ENCODE measurements at places on chromosomes 12 and 14.

- no peak for DNase-seq
Measured at GRCh38 chr12:107645630-107646333, 39.8 kb upstream of the PWP1 start.

DNA sequence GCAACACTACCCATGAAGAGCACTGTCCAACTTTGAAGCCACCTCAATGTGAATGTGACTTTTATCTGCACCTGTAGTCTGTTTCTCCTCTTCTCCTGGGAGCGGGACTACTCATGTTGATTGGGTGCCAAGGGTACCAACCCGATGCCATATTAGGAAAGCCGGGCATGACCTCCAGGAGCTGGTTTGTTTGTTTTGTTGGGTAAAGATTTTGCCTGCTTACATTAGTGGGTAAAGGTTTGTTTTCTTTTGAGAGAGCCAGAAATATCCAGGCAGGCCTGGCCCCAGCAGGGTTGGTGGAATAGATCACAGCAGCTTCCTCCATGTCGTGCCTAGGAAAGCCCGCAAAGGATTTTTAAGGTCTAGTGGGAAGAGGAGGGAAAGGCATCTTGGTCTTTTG, 19.7 kb upstream of the ITPK1 start:
- DNase-seq: no peak

- DNase-seq: peak; percentile 95
Measured at GRCh38 chr12:6904280-6905276, at the start of gene LRRC23. Gene LRRC23 (plus strand): TSS chr12:6904822. CDS start chr12:6905634, 812 bp downstream.

GRCh38 chr14:93044556-93044955, 71.2 kb downstream of the ITPK1 start:
- no peak for DNase-seq

DNA sequence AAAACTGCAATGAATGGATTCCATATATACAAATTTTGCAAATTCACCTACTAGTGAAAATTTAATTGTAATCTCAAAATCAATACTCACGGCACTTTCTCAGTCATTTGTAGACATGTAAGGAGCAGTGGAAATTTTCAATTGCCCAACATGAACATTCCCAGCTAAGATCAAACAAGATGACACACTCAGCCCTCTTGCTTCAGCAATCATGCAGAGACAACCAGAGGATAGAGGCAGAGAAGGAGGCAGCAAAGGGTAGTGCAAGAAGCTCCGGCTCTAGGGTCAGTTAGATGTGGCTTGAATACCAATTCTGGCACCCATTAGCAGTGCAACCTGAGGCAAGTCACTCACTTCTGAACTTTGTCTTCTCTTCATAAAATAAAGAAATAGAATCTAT, 91.5 kb upstream of the SLC35F4 start:
- DNase-seq: no peak

DNA sequence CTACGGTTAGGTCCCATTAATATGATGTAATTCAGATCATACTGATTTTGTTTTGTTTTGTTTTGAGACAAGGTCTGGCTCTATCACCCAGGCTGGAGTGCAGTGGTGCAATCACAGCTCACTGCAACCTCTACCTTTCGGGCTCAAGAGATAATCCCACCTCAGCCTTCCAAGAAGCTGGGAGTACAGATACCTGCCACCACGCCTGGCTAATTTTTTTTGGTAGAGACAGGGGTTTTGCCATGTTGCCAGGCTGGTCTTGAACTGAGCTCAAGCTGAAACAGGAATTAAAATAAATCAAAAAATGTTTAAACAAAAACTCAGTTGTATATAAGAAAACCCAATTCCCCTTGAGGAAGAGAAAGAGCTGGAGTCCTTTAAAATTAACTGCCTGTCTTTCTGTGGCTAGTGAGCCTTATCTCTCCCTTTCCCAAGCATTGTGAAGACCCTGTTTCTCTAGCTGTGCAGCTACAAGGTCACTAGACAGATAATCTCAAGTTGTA, 17.7 kb upstream of the ANAPC7 start:
- no peak for DNase-seq

DNA sequence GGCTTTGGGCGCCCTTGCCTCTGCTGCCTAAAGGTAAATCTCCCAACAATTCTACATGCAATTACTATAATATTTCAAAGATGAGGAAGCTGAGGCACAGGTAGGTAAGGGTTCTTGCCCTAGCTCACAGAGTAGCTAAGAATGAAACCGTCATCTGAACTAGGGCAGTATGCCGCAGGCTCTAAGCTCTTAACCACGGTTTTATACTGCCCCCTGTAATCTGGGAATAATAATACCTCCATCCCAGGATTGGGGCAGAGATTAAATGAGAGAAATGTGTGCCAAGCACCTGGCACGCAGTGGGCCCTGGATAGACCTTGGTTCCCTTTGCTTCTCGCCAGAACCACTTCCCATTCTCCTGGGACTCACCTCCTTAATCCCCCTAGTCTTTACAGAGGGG, 1.5 kb upstream of the HRK start:
- DNase-seq: no peak

- no peak for DNase-seq
Measured at GRCh38 chr14:55125403-55125802, 3.6 kb upstream of the LGALS3 start.

GRCh38 chr14:103836976-103837725, 10.2 kb downstream of the PPP1R13B start:
- DNase-seq: no peak

GRCh38 chr12:54381136-54381535, 3.4 kb downstream of the ZNF385A start:
- no peak for DNase-seq

GRCh38 chr14:100488057-100488456, 99.2 kb downstream of the BEGAIN start:
- no peak for DNase-seq

DNA sequence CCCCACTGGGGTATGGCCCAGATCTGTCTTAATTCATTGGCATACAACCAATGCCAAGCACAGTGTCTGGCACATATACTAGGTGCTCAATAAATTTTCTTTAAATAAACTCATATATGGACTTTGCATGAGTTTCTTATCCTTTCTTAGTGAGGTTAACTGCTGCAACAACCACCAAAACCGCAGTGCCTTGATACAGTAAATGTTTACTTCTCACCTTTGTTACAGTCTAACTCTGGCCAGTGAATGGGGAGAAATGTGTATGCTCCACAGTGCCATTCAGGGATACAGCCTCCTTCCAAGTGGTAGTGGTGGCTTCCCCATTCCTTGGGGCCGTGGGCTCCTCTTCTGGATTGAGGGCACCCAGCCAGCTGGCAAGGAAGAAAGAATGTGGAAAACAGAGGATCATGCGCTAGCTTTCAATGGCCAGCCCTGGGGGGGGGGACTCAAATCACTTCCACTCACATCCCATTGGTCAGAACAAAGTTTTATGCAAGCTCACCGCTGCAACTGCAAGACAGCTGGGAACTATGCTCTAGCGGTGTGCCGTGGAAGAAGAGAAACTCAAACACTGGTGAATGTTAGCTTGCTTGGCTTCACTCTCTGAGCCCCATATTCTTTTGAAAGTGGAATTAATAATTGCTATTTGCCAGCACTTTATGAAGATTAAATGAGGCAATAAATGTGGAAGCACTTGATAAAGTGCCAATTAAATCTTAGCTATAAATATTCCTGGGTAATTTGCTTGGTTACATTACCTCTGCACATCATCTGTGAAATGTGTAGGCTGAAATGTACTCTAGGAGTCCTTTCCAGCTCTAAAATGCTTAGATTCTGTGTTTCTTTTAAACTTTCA, 51.0 kb upstream of the SOCS2 start:
- DNase-seq: no peak

DNA sequence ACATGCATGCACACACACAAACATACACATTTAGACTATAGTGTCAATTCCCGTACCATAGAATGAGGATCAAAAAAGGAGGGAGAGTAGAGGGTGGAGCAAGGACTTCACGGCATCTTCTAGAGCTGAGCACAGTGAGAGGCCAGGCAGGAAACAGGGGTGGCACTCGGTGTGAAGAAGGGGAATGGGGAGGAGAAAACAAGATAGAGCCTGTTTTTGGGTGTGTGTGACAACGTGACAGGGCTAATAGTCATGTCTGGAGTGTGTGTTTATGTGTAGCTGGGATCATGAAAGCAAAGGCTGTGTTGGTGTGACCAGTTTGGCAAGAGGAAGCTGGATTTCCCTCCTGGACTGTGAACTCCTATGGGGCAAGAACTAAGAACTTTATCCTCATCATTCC, 9.9 kb upstream of the ACVR1B start:
- no peak for DNase-seq

DNA sequence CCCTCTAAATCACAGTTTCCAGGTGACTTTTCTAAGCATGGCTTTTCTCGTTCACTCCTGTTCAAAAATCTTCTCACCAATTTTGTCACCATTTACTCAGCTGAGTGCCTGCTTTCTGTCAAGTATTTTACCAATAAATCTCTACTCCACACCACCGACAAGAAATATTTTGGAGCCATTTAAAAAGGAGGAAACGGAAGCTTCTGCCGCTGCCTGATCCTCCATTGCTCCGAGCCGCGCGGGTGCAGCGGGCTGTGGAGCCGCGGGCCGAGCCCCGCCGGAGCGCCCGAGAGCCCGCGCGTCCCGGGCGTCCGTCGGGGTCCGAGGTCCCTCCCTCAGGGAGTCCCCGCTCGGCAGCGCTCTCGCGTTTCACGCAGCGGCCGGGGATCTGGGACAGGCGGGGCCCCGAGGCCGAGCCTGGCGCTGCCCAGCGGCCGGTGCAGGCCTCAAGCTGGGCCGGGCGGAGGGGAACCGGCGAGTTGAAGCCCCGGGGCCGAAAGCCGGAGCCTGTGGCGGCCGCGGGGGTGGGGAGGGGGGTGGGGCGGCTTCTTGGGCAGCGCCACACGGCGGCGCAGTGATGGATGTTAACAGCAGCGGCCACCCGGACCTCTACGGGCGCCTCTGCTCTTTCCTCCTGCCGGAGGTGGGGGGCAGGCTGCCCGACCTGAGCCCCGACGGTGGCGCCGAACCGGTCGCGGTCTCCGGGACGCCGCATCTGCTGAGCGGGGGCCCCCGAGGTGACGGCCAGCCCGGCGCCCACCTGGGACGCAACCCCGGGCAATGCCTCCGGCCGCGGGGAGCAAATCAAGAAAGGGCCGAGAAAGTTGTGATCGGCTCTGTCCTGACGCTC, 1.1 kb upstream of the HEBP1 start:
- no peak for DNase-seq

DNA sequence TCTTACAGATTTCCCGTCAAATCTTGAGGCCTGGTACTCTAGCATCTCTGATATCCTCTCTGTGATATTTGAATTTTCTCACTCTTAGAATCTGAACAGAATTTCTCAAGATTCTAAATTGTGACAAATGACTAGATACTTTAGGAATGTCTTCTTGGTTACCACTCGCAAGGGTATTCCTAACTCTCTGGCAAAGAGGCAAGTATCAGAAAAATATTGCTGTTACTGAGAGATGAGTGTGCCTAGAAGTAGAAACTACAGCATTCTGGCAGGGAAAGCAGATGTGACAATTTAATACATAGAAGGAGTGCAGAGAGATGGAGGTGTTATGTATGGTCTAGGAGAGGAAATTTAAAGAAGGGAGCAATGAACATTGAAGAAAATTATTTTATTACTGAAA, 467.8 kb downstream of the LRIG3 start:
- no peak for DNase-seq

DNA sequence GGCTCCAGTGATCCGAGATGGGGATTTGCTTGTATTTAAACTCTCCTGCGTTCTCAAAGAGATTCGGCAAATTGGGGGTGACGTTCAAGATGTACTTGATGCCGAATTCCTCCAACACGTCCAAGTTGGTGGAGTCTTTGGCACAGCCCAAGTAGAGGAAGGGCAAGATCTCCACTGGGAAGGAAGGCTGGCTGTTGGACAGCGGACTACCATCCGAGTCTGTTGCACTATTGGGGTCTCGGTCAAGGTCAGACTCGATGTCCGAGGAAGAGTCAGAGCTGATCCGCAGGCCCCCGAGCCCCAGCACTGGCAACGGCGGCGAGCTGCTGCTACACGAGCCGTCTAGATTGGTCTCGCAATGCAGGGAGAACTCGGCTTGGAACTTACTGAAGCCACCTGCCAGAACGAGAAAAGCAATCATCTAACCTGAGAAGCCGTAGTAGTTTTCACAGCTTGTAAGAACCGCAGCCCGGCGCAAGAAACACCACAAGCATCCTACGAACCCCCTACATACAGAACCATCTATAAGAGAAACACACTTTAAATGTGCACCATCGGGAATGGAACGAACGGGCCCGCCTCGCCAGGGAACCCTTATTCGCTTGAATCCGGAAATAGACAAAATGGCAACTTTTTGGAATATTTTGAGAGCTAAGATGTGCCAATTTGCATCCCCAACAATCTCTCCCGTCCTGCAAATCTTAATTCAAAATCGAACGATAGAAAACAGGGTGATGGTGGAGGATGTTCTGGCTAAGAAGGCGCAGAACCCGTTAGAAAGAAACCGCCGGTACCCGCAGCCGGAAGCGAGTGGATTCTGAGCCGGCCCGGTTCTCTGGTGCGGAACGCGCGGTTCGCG, 1.4 kb downstream of the DUSP6 start:
- DNase-seq: no peak

GRCh38 chr14:71668186-71668912, 263.9 kb upstream of the RGS6 start:
- DNase-seq: no peak

GRCh38 chr12:54001283-54002187, 1.6 kb downstream of the HOXC9 start:
- no peak for DNase-seq

- DNase-seq: no peak
Measured at GRCh38 chr12:68350753-68351152, 18.6 kb upstream of the MDM1 start.

GRCh38 chr14:58663494-58664111, 25.8 kb downstream of the DACT1 start:
- no peak for DNase-seq

DNA sequence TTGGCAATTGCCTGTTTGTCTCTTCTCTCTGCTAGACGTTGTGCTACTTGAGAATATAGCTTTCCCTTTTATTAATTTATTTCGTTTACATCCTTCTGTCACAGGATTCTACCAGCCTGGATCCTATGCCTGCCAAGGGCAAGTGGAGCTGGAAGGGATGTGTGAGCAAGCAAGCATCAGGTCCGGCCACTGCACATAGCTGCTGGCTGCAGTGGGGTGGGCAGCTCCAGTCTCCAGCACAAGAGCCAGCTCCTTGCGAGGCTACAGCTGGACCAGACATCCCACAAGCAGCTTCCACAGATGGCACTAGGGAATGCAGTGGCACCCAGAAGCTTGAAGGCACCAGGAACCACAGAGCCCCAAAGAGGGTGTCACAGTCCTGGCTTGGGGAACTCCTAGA, 225.0 kb downstream of the KCNC2 start:
- DNase-seq: no peak

- no peak for DNase-seq
Measured at GRCh38 chr14:94574336-94574735, 6.9 kb upstream of the SERPINA5 start.

- no peak for DNase-seq
Measured at GRCh38 chr14:46861753-46862152, 210.2 kb upstream of the RPL10L start.
